Ammon's horn (tissue), 1 donor: ENCODE measurements at places on chromosomes 12 and 14.
A peak's percentile ranks its signal among the peaks of the same experiment; 100 is the strongest.

DNA sequence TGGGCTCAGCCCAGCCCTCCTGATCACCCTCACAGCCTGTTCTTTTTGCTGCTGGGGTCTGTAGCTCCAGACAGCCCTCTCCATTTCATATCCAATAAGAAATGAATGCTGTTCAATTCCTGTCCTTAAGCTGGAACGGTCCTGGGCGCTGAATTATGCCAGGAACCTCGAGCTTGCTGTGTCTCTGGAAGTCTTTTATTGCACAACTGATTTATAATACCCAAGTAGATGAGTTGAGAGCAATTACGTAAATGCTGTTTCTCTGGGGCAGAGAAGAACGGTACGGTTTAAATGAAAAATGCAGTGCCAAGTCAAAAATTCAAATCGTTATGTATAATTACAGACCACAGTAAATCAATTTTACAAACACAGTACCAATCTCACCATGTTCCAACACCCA is 161.0 kb downstream of the SAMD4A start:
- DNase-seq: no peak

- DNase-seq: no peak
Observed at GRCh38 chr12:27367078-27367477, 34.4 kb downstream of the BMAL2 start.

- DNase-seq: no peak
Observed at GRCh38 chr14:93861836-93862235, 65.3 kb upstream of the FAM181A start.

GRCh38 chr14:26527095-26527494 is 70.7 kb downstream of the NOVA1 start:
- DNase-seq: no peak

- DNase-seq: no peak
Observed at GRCh38 chr12:102483466-102483865, 3.1 kb upstream of the IGF1 start.

DNA sequence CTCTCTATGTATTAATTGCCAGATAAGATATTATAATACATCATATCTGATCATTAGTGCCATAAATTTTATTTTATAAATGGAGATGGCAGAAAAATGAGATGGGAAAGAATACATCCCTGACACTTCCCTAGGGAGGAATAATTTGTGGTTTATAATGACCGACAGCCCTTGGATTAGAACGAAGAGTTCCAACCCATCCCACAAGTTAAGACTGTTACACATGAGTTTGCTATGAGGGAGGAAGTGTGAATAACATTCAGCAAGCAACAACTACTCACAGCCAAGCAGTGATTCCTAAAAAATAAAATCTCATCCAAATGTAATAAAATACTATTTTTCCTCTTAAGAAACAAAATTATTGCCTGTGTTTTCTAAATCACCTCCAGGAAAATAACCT is 299.0 kb downstream of the CCDC91 start:
- DNase-seq: peak; percentile 11

- DNase-seq: no peak
Observed at GRCh38 chr14:105532735-105533141, 6.4 kb downstream of the TMEM121 start.

DNA sequence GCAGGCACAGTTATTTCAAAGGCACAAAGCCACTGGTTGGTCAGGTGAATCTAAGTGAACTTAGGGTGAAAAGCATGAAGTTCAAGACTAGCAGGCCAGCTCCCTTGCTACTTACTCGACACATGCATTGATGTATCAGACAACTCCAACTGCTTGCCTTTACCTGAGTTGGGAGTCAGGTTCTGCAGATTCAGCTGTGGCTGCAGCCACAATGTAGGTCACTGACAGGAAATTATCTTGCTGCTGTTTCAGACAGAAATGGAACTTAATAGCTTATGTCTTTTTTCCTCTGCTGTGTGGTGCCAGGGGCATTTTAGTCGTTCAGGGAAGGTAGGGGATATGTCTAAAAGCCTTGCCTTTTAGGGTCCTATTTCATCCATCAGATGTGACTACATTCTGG is 125.6 kb upstream of the RPH3A start:
- DNase-seq: no peak

DNA sequence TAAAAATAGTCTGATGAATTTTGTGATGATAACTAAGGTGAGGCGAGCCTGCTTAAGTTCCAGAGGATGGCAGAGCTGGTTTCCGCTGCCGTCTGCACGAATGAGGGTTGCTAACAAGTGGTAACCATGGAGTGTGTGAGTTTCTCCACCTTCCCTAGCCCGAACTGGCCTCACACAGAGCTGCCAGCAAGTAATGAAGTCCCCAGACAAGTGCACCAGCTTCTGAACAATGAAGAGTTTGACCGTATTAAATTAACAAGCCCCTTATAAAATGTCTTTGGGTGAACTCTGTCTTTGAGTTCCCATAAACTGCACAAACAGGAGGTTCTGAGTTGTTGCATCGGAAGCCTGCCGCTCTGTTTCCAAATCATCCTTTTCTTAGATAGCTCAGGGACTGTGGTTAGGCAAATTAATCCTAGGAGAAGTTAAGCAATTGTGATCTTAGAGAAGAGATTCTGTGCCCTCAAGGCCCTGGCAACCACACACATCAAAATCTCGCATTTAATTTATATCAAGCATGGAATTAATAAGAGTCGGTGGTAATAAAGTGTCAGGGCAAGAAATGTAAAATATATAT is 274.1 kb upstream of the DAAM1 start:
- DNase-seq: peak; percentile 22

- DNase-seq: no peak
Observed at GRCh38 chr12:109053382-109054123, 1.2 kb downstream of the USP30 start.
